ENCODE measurements at places on chromosomes 13 and 19.

DNA sequence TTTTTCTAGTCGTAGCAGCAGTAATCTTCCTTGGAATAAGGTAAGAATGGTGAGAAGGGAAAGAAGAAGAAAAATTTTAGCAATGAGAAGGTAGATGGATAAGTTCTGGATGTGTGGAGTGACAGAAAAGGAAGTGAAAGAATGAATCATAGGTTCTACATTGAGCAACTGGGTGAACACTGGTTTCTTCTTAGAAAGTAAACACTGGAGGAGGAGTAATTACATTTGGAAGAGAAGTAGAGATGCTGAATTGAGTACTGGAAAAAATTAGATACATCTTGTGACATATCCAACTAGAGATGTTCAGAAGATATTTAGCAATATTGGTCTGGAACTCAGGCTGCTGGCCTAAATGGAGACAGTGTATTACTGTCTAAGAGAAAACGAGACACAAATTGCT, 148.5 kb downstream of the GPC5 start:
- DNase-seq, result no peak

DNA sequence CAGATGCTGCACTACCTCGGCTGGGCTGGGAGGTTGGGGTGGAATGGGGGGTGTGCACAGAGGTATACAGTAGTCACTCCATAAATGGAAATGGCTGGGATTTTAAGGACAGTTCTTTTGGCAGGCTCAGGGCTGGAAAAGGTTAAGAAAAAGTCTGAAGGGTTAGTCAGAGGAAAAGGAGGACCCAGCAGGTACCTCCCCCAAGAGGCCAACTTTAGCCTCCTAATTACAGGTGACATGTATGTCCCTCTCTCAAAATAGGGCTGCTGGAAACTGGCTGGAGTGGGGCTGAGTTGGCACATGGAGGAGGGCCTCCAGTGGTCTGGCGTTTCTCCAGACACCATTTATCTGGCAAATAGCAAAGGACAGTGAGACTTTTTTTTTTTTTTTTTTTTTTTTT, 994 bp downstream of the CCDC194 start:
- no peak for DNase-seq

DNA sequence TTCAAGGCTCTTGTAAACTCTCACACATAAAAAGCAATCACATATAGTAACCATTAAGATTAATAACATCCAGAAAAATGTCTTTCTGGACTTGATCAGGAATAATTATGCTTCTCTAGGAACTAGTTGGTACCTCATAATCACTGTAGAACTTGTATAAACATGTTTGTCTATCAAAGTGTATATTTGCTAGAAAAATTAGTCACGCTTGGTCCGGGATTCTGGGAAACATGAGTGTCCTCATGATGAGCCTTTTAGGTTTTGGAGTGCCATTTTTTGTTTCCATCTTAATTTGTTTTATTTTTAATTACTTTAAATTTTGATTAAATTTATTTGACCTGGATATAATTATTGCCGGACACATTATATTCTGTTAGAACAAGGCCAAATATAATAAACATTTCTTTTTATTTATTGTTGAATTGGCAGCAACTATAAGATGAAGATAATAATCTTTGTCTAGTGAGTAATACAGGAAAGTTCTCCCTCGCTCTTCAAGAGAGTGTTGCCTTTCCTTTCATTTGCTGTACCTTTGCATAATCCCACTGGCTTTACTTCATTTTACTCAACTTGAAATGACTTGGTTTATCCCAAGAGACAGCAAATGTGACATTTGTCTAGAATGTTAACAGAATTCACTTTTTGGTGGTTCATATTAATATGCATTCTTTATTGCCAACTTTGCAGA, 207.0 kb downstream of the NALCN start:
- DNase-seq, result no peak

GRCh38 chr13:98978280-98978679, 416 bp upstream of the DOCK9 start:
- DNase-seq, result no peak

DNA sequence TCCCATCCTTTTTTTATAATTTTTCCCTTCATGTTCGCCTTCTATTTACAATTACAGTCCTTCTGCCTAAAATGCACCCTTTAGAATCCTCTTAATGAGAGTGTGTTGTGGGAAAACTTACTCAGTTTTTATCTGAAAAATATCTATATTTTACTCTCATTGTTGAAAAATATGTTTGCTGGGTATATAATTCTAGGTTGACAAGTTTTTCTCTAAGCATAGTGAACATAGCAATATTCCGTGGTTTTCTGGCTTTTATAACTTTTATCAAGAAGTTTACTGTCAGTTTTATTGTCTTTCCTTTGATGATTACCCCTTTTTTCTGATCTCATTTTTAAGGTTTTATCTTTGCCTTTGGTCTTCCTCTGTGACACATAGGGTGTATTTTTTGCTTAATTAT, 57.3 kb downstream of the UQCRFS1 start:
- DNase-seq, result no peak

DNA sequence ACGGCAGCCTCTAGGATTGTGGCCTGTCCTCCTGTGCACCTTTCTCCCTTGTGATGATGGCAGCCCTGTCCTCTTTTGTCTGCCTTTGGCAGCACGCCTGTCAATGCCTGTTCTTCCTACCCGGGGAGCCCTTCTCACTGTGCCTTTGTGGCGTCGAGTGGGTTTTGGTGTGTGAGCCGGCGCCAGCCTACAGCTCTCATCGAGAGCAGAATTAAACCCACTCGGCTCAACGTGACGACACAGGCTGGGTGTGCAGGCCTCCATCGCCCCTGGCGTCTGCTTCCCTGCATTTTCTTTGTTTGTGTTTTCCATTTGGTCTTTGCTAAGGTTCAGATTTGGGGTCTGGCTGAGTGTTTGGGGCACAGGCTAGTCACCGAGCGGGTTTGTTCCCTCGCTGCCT, 34.4 kb downstream of the AP1M1 start:
- no peak for DNase-seq

GRCh38 chr19:18669883-18670282, 13.6 kb upstream of the CRTC1 start:
- no peak for DNase-seq

GRCh38 chr13:101520672-101521071, 68.2 kb downstream of the ITGBL1 start:
- DNase-seq, result peak; percentile 7

DNA sequence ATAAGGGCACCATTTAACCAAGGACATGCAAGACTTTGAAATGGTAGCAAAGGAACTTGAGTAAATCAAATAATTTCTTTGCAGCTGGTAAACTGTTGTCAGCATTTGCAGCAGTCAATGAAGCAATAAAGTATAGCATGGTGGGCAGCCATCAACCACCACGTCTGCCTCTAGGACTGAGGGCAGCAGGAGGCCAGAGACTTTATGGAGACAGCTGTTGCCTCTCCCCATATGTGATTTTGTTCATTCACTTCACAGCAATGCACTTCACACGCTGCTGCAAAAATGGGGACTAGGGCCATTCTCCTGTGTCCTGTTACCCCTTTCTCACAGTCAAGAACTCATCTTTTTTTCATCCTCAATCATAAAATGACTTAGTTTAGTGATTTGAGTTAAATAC, 51.3 kb upstream of the PCDH9 start:
- no peak for DNase-seq

DNA sequence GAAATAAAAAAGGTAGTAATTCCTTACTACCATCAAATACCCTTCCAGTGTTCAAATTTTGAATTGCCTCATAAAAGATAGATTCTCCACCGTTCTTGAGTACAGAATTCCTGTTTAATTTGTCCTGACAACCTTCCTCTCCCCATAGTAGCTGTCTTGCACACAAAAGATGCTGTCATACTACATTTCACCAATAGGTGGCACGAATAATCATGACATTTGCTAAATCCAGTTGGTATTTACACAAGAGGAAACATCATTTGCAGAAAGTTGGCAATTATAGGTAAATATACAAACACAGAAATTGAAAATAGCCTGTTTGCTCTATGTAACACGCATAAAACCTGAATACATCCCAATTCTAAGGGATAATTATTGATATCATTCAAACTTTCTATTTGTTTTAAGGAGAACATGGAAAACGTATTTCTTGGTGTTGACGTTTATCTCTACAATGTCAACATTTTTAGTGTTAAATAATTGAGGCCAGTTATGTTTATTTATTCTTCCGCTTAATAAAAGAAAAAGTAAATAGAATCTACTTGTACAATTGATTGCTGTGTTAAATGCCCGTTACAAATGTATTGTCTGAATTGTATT, 58.3 kb upstream of the CLDN10 start:
- DNase-seq, result peak; percentile 65

GRCh38 chr13:99506634-99507033, 5.4 kb downstream of the TM9SF2 start:
- no peak for DNase-seq

GRCh38 chr19:29547361-29547960, 21.7 kb downstream of the VSTM2B start:
- DNase-seq, result no peak

DNA sequence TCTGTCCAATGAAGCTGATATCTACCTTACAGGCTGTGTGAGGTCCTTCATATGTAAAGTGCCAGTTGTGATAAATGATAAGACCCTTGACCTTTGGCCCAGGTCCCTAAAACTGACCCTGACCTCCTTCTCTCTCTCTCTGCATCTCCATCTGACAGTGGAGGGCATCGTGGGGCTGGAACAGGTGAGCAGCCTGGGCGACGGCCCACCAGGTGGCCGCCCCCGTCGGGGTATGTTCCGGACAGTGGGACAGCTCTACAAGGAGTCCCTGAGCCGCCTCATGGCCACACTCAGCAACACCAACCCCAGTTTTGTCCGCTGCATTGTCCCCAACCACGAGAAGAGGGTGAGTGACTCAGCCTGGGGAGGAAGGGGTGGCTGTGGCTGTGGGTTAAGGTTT, 53.7 kb downstream of the MYH14 start:
- DNase-seq, result no peak

GRCh38 chr19:4748589-4748988, 24.9 kb upstream of the DPP9 start:
- DNase-seq, result no peak

- DNase-seq, result no peak
Measured at GRCh38 chr19:37059142-37059541, 19.1 kb upstream of the ZNF420 start.

GRCh38 chr19:10603873-10604459, 16.9 kb upstream of the AP1M2 start:
- no peak for DNase-seq

DNA sequence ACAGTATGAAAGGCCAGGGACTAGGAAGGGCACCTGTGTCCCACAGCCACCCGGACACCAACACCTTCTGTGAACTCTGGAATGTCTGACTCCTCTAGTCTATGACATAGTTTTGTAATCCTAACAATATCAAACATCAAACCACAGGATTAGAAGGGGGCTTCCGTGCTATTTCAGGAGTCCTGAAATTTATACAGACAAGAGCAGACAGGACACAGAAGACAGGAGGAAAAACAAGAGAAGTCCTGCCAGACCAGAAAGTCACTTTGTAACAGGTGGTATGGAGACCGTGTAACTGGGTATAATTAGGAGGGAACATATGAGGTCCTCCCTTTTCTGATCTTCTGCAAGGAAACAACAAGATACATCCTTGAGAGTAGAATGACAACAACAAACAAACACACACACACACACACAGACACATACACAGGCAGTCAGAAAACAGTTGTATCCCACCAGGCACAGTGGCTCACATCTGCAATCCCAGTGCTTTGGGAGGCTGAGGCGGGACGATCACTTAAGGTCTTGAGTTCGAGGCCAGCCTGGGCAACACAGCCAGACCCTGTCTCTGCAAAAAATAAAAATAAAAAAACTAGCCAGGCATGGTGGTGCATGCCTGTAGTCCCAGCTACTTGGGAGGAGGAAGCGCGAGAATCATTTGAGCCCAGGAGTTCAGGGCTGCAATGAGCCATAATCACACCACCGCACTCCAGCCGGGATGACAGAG, 13.1 kb downstream of the INSR start:
- no peak for DNase-seq

DNA sequence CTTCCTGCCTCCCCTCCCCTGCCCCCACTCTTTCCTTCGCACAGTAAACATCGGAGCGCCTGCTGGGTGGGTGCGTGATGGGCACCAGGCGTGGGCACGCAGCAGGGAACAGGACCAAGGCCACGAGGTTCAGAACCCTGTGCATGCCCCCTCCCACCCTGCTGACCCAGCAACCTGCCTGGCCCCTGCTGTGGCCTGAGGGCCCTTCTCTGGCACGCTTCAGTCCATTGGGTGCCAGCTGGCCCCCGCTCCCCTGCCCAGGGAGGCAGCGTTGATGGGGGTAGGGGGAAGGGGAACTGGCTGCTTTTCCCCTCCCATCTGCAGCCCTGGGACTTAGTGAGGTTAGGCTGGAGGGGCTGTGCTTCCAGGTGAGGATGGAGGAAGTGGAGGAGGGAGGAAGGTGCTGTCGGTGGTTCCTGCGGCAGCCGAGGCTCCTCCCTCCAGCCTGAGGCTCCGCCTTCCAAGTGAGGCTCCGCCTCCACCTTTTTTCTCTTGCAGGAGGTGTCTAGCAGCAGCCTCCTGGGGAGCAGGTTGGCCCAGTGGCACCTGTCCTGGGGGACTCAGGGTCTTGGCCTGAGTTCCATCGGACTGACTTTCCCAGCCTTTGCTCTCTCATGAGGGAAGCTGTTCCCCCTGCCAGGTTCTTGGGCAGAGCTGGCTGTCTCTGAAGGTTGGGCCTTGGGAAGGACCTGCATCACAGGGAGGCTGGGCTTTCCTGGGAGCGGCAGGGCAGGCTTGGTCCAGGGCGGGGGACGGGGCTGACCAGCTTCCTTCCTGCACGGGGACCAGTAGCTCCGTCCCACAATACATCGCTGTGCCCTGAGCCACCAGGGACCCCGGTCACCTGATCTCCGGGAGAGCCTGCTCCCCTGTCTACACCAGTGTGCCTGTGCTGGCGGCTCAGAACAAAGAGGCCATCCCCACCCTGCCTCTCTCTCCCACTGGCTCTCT, 7.3 kb downstream of the PIAS4 start:
- DNase-seq, result no peak

DNA sequence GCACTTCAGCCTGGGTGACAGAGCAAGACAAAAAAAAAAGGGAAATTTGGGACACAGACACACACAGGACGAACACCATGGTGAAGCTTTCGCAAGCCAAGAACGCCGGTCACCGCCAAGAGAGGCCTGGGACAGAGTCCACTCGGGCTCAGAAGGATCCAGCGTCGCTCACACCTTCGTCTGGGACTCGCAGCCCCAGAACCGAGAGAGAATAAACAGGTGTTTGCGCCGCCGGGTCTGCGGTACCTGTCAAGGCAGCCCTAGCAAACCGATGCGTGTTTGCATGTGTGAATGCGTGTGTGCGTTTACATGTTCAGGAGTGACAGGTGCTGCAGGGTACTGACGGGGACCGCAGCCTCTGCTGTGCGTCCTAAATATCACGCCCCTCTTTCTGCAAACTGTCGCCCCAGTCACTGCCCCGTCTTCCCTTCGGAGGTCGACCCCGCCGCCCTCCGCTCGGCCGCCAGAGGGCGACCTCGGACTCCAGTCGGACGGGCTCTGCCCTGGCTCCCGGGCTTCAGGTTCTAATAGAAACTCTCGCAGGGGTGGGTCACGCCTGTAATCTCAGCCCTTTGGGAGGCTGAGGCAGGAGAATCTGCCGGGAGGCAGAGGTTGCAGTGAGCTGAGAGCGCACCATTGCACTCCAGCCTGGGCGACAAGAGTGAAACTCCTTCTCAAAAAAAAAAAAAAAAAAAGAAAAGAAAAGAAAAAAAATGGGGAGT, 11.8 kb upstream of the CSNK1G2 start:
- peak; percentile 87 for DNase-seq

GRCh38 chr19:1001538-1002166, 1.4 kb downstream of the GRIN3B start:
- peak; percentile 53 for DNase-seq

Data from MM.1S (cell line).